ENCODE measurements at places on chromosomes 5 and 9.

- no peak for DNase-seq
Measured at GRCh38 chr5:115599502-115599901, 2.8 kb downstream of the TICAM2 start.

DNA sequence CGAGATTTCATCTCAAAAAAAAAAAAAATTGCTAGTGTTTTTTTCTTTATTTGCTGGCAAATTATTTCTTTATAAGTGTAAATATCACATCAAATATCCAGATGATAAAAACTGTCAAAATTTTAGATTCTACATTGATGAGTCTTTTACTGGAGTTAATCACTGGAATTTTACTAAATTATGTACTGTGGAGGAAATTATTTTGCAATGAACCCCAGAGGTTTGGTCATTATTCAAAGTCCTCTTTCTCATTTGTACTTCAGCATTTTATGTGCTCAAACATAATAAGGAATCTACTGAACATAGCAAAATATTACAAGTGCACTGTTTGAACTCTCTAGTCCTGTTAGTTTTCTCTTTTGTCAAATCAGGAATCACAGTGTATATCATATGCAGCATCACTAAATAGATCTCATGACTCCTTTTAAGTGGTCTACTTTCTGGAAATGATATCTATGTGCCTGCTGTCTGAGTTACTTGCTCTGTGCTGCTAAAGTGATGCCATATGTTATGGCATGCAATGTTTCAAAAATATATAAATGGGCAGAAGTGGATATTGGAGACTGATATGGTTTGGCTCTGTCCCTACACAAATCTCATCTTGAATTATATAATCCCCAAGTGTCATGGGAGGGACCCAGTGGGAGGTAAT lies 18.0 kb downstream of the OTULINL start:
- no peak for DNase-seq

DNA sequence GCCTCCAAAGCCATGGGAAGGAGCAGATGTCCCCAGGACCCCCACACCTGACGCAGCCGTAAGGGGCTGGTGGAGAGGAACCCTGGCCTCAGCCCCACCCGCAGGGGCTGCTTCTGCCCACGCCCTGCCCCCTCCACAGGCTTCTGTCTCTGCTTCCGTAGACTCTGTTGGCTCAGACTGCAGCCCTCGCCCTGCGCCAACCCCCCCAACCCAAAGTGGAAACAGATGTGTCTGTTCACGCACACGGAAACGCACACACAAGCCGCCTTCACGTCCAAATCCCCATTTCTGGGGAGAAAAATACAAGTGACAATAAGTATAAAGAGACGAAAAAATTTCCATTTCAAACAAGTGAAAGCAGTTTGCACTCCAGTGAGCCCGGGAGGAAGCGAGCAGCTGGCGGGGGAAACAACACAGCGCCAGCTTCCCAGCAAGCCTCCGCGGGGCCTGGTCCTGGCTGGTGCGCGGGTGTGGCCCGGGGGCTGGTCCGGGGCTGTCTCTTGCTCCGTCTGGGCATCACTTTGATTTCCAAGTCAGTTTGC lies 32.6 kb upstream of the RXRA start:
- DNase-seq = no peak

GRCh38 chr5:33614039-33614438 lies 173.3 kb downstream of the TARS1 start:
- no peak for DNase-seq

DNA sequence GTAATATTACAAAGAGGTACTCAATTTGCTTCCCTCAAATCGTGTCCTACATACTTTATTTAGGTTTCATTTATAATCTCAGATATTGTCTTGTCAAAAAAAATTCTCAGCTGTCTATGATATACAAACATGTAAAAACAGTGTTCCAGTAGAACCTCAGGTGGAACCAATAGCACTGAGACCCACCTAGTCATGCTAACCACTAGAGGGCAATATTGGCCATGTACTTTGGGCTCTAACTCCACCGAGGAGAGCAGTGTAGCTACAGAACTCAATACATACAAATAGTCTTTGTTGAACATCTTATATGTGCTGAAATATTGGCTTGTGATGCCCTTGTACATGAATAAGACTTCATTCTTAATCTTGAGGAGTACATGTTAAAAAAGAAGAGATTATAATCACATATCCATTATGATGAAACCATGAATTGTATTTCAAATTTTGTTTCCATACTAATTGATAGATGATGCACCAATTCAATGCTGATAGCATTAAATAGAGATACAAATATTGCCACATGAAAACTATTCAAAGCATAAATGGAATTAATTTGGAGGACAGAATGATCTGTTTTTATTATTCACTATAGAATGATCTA lies 71.2 kb upstream of the CNTLN start:
- peak; percentile 13 for DNase-seq

DNA sequence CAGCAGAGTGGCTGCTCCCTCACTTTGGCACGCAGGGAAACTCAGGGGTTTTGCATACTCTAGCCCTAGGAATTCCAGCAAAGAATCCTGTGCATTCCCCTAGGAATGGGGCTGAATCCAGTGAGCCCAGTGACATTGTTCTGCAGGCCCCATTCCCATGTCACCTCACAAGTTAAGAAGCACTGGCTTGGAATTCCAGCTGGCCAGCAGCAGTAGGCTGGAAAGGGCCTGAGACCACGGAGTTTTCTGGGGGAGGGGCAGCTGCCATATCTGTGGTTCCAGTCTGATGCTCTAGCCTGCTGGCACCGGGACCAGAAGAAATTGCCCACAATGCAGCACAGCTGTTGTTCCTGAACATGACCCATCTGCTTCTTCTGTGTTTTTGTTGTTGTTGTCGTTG lies 217.6 kb upstream of the DMRTA1 start:
- DNase-seq = no peak
